ENCODE measurements at places on chromosomes 3 and 15.

DNA sequence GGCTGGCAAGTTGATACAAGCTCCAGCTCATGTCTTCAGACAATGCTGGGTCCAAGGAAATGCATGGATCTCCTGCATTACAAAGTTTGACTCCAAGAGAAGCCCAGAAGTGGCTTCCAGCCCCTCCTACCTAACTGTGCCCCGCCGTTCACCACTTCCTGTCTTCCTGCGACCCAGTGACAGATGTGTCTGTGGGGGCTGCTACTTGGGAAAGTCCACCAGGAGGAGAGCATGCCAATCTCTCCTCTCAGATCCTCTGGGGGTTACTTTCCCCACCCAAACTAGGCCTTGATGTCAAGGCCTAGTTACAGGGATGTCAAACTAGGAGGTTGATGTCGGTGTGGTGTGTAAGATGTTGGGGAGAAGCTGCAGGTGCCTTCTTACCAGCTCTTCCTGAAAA, 133.6 kb upstream of the RASGRP1 start:
- no peak for DNase-seq

DNA sequence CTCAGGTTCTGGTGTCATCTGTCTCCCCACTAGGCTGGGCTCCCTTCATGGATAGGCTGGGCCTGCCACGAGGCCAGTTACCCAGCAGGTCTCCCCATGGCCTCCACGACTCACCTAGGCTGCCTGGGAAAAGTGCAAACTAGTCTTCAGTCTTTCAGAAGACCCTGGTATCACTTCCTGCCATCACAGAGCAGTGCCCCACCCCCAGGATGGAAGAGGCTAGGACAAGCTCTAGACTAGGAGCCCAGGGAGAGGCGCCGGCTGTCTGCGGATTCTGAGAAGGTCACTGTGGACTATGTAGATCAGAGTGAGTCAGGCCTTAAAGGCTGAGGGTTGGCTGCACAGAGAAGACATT, 63.7 kb downstream of the CORO2B start:
- no peak for DNase-seq

DNA sequence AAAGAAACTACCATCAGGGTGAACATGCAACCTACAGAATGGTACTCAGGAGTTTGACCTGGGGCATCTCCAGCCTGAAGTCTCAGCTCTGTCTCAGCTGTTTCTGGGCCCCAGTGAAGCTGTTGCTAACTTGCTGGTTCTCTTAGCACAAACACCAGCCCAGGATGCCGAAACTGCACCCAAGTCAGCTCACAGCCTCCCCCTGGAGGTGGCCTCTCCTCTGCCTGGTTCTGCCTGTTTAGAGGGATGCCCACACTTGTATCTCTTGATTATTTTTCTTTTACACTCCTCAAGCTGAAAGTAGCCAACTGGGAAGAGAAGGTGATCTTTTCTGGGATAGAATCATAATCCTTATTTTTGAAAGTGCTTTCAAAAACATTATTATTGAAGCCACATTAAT, 289.0 kb upstream of the RASGRP1 start:
- DNase-seq, result no peak

GRCh38 chr3:42498791-42499477, 3.5 kb upstream of the VIPR1 start:
- DNase-seq, result no peak

DNA sequence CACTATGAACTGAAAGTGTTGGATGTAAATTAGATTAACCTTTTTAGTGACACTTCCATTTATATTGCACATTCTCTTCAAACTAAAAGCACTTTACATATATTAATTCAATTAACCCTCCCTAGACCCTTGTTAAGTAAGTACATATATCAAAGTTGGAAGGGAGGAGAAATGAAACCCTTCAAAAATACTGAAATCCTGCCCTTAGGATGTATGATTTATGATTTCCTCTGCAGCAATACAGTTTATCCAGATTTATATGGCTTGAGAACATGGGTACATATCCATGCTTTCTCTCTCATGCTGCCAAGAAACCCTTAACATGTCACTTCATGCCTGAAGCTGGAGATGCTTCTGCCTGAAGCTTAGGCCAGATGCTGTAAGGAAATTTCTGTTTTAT, 11.0 kb downstream of the CLSTN2 start:
- DNase-seq, result no peak

GRCh38 chr15:95085056-95085455, 853.7 kb downstream of the MCTP2 start:
- DNase-seq, result no peak

DNA sequence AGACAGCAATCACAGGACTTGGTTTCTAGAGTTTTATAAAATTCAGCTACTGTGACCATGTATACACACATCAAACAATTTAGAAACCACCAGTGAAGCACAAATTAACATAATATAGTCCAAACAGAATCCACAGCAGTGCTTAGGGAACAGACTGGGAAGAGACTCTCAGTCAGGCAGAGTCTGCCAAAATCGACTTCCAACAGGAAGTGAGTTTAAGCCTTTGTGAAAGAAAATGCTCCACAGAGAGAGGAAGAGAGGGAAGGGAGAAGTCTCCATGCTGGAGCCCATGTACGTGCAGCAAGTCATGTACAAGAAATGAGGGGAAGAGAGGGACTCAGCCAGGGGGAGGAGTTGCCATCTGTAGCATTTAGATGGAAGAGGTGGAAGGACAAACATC, 172.6 kb downstream of the IL5RA start:
- no peak for DNase-seq

- no peak for DNase-seq
Observed at GRCh38 chr3:143538577-143538981, 309.7 kb downstream of the SLC9A9 start.

GRCh38 chr3:50287262-50287661, 5.0 kb downstream of the IFRD2 start:
- no peak for DNase-seq

- DNase-seq, result no peak
Observed at GRCh38 chr3:106423321-106424225, 554.8 kb upstream of the CBLB start.

DNA sequence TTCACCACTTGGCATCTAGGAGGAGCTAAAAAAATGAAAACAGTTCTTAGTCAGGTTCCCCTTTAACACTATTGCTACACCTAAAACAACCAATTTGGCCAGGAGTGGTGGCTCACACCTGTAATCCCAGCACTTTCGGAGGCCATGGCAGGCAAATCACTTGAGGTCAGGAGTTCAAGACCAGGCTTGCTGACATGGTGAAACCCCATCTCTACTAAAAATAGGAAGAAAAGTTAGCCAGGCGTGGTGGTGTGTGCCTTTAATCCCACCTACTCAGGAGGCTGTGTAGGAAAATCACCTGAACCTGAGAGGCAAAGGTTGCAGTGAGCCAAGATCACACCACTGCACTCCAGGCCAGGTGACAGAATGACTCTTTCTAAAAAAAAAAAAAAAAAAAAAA, 124.1 kb downstream of the DGKG start:
- no peak for DNase-seq

DNA sequence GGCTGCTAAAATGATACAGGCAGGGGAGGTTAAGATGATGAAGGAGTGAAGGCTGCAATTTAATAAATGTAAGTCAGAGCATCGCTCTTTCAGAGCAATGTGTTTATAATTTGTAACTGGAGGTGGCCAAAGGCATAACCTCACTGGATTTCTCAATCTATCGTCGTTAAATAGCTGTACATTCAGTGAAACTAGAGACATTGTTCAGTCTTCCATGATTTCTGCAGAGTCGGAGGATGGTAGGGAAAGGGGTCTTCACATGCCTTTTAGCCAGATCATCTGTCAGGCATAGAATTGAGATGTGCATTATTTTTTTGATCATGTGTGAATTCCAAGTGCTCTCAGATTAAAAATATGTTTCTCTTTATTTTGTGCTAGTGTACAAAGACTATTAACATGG, 315.4 kb downstream of the OXSM start:
- no peak for DNase-seq
